Activated CD4-positive, alpha-beta T cell treated with anti-CD3 and anti-CD28 coated beads for 24 hours (primary cell): ENCODE measurements at places on chromosomes 6 and 20.

- no peak for DNase-seq
These were observed 637.4 kb upstream of the MARCKS start for GRCh38 chr6:113219783-113220182.

- DNase-seq = no peak
These were observed 66.8 kb downstream of the TBC1D7 start for GRCh38 chr6:13261464-13261994.

DNA sequence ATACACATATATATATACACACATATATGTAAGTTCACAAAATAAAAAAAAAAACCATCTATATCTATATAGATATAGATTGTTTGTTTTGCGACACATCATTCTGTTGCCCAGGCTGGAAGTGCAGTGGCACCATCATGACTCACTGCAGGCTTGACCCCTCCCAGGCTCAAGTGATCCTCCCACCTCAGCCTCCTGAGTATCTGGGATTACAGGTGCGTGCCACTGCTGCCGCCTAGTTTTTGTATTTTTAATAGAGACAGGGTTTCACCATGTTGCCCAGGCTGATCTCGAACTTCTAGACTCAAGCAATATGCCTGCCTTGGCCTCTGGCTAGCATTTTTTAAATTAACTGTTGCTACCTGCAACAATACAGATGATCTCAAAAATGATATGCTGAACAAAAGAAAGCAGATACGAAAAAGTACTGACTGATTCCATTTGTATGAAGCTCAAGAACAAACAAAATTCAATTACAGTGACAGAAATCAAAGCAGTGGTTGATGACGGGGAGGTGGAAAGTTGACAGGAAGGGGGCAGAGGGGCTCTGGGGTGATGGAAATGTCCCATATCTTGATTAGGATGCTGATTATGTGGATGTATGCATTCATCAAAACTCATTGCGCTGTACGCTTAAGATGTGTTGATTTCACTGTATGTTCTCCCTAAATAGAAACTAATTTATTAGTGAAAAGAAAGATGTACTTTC is 49.6 kb downstream of the ATXN1 start:
- no peak for DNase-seq

DNA sequence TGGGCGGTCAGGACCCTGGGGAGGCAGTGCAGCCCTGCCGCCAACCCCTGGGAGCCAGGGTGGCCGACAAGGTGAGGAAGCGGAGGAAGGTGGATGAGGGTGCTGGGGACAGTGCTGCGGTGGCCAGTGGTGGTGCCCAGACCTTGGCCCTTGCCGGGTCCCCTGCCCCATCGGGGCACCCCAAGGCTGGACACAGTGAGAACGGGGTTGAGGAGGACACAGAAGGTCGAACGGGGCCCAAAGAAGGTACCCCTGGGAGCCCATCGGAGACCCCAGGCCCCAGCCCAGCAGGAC is 4.0 kb upstream of the COL9A3 start:
- no peak for DNase-seq

DNA sequence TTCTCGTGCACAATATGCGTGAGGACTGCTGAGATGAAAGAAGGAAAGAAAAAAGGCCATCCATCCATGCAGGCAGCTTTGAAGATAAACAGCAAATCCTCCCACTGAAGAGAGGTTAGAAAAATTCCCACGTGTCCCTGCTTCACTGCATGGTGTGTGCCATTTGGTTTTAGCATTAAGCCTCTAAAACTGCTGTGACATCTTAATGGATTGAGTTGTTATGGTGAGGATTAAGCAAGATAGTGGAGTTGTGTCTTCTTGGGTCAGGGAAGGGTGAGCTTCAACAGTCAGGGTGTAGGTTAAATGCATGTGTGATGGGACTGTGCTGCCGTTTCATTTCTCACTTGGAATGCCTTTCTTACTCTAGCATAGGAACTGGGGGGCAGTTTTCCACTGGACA is 50.5 kb downstream of the ZNF831 start:
- no peak for DNase-seq
